ENCODE measurements at places on chromosomes 5 and 9.

DNA sequence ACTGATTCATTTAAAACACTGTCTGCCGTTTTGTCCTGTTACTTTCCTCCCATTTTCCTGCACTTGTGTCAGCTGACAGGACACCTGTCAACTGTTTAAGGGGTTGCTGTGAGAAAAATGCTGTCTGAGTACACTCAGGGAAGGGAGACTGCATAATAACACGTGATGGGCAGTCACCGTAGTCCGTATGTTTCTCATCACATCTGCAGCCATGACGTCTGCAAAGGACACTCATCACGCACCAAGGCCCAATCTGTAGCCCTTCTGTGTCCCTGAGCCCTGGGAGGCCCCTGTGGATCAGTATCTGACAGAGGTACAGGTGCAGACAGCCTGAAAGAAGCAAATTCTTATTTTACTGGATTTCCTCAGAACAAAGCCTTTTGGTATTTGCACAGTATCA lies 396.3 kb downstream of the YTHDC2 start:
- DNase-seq = no peak

- DNase-seq = no peak
These were observed 132.5 kb upstream of the FBXL7 start for GRCh38 chr5:15367489-15367888.

- no peak for DNase-seq
These were observed 582.0 kb upstream of the TUSC1 start for GRCh38 chr9:26260238-26260637.

GRCh38 chr9:82331079-82331478 lies 342.5 kb downstream of the SPATA31D1 start:
- no peak for DNase-seq

DNA sequence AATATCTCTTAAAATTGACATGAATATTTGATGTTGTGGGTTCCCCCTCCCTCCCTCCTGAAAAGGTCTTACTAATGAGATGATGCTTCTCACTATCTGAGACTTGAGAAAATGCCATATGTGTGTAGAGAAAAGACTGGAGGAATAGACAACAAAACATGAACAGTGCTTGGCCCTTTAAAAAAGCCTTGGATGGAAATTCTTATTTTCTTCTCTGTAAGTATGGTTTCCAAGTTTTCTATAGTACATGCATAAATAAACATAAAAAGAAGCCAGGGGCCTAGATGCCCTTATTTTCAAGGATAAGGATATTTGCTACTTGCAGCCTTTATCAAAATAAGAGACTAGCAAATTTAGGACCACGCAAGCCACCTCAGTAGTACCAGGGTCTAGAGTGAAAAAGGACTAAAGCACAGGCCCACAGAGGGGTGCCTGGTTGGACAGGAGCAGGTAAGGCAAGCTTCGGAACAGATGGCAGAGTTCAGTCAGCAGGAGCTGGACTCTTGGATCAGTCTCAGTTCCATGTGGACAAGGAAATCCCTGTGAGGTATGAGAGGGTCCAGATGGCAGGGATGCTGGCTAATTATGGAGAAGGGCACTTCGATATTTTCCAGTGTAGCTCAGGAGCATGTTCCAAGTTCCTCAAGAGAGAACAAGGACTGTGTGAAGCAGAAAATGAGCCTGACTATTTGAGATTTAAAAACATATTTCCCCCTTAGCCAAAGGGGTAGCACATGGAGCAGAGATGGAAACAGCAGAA lies 4.6 kb upstream of the ANP32B start:
- no peak for DNase-seq

DNA sequence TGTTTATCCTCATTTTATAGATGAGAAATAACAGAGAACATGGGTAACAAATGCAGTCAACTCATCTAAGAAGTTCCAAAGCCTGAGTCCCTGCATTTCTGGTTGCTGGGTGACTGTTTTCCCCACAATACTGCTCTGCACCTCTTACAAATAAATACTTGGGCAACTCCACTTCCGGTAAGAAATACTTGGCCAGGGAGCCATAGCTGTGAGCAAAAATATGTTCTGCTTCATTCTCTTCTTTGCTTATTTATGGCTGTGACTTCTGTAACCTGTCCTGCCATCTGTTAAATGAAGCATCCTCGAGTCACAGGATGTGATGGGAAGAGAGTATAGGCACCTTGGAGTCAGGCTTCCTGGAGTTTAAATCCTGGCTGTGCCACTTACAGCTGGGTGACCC lies 49.9 kb downstream of the GDNF start:
- DNase-seq = no peak

DNA sequence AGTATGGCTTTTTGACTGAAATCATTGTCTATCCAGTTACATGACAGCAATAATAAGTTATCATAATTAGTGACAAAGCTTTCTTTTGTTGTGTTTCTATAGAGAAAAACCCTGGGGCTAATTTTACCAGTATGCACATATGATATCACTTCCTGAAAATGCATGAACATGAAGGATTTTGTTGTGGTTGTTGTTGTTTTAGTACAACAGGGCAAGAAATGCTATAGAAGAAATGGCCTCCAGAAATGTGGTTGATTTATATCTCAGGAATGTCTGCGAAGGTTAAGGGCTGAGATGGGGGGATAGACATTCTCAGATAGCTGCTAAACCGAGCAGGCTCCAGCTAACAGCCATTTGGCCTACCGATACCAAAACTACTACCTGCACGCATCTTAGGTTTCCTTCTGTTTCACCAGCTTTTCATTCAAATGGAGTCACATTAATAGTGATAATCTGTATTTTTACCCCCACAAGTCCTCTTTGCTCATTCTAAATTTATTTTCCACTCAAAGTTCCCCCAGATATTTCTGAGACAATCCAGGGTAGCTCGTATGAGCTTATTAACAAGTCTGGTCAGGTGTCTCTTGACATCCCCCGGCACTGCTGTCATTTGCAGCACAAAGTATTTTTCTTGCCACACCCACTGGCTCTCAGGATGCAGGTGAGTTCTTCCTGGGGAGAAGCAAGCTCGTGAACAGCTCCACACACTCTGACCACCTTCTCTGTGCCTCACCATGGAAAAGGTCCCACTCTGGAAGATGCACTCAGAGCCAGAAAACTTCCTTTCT lies 232.4 kb upstream of the GAS1 start:
- DNase-seq = no peak

- DNase-seq = no peak
These were observed 7.1 kb upstream of the PJA2 start for GRCh38 chr5:109416882-109417281.

DNA sequence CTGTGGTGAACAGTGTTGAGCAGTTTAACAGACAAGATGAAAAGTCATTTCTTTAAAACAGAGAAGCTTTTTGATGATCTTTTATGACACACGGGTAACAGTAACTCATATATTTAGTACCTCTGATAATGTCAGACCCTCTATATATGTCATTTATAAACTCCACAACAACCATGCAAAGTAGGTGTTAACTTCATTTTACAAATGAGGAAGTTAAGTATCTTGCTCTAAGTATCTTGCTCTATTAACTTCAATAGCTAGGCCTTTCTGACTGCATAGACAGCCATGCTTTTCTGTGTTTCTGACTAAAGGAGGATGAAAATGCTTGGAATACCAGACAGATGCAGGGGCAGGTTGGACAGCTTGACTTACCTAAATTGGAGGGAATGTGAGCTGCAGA lies 1.8 kb downstream of the NUDT2 start:
- DNase-seq = no peak

GRCh38 chr9:86407022-86407421 lies 52.8 kb upstream of the TUT7 start:
- DNase-seq = peak; percentile 52

DNA sequence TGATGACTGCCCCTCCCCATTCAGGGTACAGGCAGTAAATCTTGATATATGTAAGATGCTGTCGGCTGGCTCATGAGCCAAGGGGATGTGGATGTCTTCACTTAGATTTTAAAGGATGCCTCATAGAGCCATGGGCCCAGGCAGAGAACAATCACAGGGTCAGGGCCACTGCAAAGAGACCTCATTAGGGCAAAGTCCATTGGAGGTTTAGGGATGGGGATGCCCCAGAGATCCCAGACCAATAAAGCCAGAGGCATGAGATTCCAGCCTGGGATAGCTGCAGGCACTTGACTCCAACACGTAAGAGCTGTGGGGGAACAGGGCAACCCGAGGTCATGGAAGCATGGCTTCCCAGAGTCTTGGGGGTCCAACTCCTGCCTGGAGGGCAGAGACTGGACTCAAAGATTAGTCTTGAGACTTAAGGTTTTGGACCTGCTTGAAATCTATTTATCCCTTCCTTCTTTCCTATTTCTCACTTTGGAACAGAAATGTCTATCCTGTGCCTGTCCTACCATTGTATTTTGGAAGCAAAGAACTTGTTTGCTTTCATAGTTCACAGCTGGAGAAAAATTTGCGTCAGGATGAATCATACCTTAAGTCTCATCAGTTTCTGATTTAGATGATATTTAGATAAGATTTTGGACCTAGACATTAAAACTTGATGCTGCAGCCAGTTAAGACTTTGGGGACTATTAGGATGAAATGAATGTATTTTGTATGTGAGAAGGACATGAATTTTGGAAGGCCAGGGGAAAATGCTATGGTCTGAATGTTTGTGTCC lies 101.3 kb upstream of the ADRA1B start:
- no peak for DNase-seq

DNA sequence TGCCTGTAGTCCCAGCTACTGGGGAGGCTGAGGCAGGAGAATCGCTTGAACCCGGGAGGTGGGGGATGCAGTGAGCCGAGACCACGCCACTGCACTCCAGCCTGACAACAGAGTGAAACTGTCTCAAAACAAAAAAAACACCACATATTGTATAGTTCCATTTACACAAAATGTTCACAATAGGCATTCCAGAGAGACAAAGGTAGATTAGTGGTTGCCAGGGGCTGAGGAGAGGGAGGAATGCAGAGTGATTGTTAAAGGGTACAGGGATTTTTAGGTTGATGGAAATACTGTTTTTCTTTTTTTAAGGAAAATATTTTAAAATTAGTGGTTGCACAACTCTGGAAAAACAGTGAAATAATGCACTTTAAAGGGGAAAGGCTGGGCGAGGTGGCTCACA lies 19.6 kb downstream of the ETF1 start:
- DNase-seq = no peak
